ENCODE measurements at places on chromosomes 2 and 18. TPM values are rescaled to one million over a fixed set of nuclear protein-coding genes. Genes with fewer than 3 reads are reported as not detected.
A peak's percentile ranks its signal among the peaks of the same experiment; 100 is the strongest.

- DNase-seq = peak; percentile 11
Observed at GRCh38 chr2:129775952-129776653, 203.4 kb upstream of the RAB6C start.

DNA sequence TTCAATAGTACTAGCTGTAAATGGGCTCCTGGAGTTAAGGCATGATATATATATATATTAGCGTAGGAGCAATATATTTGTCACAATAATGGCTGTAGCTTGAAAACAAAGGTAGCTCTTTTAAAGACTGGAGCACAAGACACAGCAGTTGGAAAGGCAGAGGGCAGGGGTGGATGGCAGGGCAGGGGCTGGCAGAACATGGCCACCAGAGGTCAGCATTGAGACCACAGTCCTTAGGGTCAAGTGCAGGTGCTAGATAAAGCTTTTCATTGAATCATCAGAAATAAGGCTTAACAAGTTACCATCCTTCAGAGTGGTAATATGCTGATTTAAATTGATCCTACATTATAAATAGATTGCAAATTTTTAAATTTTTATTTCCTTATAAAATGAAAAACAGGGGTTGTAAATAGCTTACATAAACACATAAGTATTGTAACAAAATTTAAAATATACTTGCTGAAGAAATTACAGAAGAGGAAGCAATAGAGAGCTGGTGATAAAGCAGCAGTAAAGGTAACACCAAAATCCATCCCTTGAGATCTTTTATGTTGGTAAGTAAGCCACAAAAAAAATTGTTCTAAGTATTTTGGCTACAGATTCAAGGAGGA is 161.2 kb upstream of the PIEZO2 start:
- peak; percentile 71 for DNase-seq

- DNase-seq = no peak
Observed at GRCh38 chr2:188399159-188399558, 107.5 kb downstream of the GULP1 start.

DNA sequence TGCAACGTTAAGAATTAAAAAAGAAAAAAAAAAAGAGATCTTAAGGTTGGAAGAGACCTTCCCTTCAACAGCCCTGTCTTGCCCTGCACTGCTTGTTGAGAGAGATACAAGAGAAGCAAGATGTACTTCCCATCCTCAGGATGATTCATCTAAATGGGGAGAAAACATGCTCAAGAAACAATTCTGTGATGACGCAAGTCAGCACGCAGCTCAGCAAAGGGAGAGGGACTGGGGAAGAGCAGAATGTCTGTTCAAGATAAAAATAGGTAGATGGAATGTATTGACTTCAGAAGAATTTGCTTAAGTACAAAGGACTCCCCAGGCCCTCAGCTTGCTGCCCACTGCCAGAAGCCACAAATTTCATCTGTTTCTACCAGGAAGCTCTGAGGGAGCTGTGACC is 198.2 kb upstream of the SPRED2 start:
- DNase-seq = no peak

GRCh38 chr2:179818546-179818945 is 42.9 kb downstream of the ZNF385B start:
- DNase-seq = no peak

GRCh38 chr2:25280051-25280687 is 61.6 kb downstream of the DNMT3A start:
- no peak for DNase-seq

DNA sequence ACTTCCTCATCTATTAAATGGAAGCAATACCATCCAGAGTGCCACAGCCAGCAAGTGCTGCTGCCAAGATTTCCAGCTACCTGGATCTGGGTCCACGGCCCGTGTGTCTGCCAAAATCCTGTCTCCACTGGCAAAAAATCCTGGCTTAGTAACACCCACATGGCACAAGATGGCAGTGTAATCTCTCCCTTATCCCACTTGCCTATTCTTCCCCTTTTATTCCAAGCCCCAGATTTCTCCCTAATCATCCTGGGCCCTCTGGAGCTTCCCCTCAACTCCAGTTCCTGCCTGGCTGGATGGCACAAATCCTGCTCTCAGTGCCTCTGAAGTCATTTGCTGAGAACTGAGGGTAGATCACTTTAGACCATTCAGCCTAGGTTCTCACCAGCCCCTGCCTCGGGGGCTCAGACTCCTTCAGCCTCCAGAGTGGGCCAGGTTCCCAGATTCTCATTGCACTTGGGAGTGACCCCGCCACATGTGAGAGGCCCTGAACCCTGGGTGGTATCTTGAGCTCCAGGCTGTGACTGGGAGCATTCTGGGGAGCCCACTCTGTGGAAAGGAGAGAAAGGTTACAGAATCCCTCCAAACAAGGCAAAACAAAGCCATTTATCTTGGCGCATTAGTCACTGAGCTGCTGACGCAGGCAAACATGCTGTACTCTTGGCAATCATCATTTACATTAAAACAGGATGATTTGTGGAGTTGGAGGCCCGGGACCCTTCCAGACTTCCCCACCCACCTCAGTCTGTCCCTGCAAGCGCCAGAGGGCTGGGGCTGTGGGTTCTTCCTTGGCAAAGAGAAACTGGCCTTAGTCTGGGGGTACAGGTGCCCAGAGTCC is 325.8 kb downstream of the DYSF start:
- DNase-seq = no peak

- no peak for DNase-seq
Observed at GRCh38 chr18:68842951-68843350, 45.1 kb downstream of the CCDC102B start.

- DNase-seq = no peak
Observed at GRCh38 chr2:222594679-222595078, 61.2 kb downstream of the FARSB start.

GRCh38 chr2:210009126-210009525 is 6.7 kb downstream of the RPE start:
- DNase-seq = no peak

GRCh38 chr2:15364561-15364960 is 196.6 kb downstream of the NBAS start:
- DNase-seq = no peak

- no peak for DNase-seq
Observed at GRCh38 chr2:60371681-60372080, 181.8 kb downstream of the BCL11A start.

- DNase-seq = no peak
Observed at GRCh38 chr2:20430461-20431300, 16.2 kb upstream of the RHOB start.

DNA sequence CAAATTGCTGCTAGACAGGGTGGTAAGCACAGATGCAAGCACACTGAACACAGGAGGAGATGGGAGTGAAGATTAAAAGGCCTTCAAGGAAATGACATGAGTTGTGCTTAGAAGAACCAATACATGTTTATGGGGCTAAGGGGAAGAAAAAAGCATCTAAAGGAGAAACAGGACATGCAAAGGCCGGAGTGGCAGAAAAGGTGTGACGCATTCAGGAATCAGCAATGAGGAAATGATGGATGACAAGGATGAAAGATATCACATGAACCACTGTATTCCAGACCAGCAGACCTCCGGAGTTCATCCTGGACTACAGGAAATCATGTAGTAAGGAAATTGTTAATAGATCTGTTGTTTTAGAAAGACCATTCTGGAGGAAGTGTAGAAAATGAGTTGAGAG is 42.8 kb downstream of the PPP4R1 start:
- DNase-seq = no peak

GRCh38 chr18:519019-519879 is 18.7 kb upstream of the COLEC12 start:
- no peak for DNase-seq

- no peak for DNase-seq
Observed at GRCh38 chr18:79928563-79928960, 22.9 kb downstream of the SLC66A2 start.

DNA sequence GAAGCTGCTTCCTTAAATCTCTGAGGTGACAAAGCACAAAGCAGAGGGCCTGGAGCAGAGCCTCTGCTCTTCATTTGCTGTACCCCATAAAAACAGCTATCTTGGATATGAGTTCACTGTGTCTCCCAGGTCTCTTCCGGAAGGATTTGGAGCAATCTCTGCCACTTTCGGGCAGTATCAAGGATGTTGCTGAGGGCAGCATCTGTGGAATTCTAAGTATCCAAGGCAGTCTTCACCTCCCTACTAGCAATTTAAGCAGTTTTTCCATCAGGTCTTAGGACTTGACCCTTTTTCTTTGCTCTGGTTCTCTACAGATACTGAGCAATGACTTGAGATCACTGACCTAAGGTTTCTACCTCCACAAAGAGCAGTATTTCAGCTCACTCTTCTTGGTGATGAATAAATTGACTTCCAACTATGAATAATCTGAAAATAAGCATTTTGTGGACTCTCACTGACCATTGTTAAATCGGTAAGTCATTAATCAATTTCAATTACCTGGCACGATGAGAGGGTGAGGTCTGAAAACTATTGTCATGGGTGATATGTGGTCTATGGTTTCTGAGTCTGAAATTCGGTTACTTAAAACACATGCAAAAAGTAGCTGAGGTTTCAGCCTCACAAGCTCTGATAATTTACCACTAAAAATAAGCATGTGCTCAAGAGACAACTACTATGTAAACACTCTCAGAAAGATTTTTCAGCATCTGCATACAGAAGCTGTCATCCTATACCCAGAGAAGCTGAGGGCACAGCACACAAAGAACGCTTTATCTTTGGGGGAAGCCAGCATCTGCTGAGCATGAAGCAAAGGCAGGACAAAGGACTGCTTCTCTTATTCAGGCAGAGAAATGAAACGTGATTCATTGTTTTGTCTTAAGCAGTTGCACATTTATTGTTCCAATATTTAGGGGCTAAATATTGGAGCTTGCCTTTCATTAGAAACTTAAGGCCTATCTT is 32.1 kb upstream of the SPATS2L start:
- DNase-seq = no peak

DNA sequence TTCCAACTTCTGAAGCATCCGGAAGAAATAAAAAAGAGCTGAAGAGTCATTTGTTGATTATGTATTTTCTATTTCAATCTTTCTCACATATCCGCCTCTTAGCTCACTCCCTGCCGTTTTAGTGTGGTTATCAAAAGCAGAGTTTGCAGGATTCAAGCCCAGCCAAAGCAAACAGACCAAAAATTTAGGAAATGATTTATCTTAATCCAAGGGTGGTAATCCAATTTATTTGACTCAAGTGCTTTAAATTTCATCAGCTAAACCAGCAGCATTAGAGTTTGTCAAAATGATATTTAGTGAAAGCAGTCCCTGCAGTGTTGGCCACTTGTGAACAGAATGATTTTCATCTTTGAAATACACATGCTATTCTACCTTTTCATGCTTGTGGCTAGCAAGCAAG is 129.3 kb upstream of the CCDC68 start:
- DNase-seq = no peak

DNA sequence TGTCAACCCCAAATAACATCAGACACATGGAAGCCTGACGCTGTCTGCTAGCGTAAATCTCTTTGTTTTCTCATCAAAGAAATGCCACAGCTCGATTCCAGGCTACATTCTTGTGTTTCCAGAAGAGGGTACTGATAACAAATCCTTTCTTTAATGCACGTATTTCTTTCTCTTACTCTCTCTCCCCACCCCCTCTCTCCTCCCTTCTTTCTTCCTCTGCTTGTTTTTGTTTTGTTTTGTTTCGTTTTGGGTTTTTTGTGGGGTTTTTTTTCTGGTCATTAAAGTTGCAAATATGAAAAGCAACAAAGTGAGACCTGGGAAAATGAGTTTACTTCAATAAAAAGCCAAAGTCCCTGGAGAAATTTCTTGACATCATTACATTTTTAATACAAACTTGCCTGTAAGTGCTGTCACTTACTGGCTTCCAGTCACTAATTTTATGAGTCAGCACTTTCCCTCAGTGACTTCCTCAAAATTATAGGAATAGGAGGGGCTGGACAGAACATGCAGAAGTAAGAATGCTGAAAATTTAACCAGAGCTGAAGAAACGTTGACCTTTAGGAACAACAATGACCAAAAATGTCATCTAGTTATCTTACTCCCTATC is 106.7 kb upstream of the NABP1 start:
- no peak for DNase-seq

DNA sequence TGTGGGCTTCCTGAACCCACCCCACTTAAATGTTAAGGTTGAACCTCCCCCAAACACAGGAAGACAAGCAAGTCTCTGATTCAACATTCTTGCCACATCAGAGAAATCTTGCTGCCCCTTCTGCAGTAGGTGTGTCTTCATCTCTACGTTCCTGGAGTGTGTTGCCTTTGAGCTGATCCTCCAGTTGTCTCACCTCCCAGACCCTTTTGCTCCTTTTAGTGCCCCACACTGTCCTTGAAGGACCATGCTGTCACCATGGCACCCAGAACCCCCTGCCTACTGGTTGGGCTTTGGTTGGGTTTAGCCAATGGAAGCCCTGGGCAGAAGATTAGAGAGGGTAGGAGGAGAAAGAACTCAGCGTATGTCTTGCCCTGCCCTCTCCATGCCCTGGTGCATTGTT is 10.7 kb downstream of the CAB39 start:
- DNase-seq = no peak

- DNase-seq = no peak
Observed at GRCh38 chr2:10871978-10872377, 39.8 kb upstream of the KCNF1 start.

DNA sequence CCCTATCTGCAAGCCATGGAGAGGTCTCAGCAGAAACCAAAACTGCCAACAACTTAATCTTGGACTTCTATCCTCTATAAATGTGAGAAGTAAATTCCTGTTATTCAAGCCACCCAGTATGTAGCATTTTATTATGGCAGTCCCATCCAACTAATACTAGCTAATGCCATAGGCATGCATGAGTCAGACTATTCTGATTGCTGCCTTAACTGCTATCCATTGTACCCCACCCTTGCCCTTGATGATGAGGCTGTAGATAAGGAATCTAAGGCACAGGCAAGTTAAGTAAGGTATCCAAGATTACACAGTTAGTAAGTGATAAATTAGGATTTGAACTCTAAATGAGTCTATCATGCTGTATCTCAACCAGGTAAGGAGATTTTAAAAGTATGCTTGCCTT is 223.0 kb downstream of the UBE2E3 start:
- no peak for DNase-seq

DNA sequence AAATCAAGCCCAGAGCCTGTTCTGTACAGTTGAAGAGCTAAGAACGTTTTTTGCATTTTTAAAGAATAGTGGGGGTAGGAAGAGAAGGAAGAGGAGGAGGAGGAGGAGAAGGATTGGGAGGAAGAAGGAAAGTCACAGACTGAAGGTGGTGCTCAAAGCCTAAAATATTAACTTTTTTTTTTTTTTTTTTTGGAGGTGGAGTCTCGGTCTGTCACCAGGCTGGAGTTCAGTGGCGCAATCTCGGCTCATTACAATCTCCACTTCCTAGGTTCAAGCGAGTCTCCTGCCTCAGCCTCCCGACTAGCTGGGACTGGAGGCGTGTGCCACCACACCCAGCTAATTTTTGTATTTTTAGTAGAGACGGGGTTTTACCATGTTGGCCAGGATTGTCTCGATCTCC is 18.3 kb upstream of the KLHL29 start:
- no peak for DNase-seq

CROCC2 gene
- total RNA-seq = not detected

HES6 gene
- 27.1 TPM for total RNA-seq

CCDC68 gene
- total RNA-seq = not detected

RNU2-63P gene
- 20.4 TPM for total RNA-seq

HOXD4 gene
- not detected for total RNA-seq

ASAP2 gene
- 11.0 TPM for total RNA-seq

PKDCC gene
- total RNA-seq = 134 TPM

HOXD13 gene
- not detected for total RNA-seq

CD8A gene
- not detected for total RNA-seq

DPY30 gene
- total RNA-seq = 148 TPM

IRS1 gene
- total RNA-seq = 15.0 TPM

BUB1 gene
- 144 TPM for total RNA-seq

PLA2R1 gene
- total RNA-seq = 0.83 TPM

CD207 gene
- not detected for total RNA-seq

MC5R gene
- total RNA-seq = not detected

ZNF397 gene
- total RNA-seq = 35.3 TPM

CPO gene
- 0.66 TPM for total RNA-seq

RAB17 gene
- 31.9 TPM for total RNA-seq
